ENCODE measurements at places on chromosomes 11 and 22.

- no peak for DNase-seq
Measured at GRCh38 chr11:47001781-47002181, 65.2 kb downstream of the CSTPP1 start.

- DNase-seq: no peak
Measured at GRCh38 chr22:20904008-20904979, 12.9 kb upstream of the CRKL start.

- no peak for DNase-seq
Measured at GRCh38 chr11:26143566-26144290, 188.2 kb upstream of the ANO3 start.

GRCh38 chr22:19664406-19664805 lies 49.9 kb upstream of the SEPTIN5 start:
- no peak for DNase-seq

DNA sequence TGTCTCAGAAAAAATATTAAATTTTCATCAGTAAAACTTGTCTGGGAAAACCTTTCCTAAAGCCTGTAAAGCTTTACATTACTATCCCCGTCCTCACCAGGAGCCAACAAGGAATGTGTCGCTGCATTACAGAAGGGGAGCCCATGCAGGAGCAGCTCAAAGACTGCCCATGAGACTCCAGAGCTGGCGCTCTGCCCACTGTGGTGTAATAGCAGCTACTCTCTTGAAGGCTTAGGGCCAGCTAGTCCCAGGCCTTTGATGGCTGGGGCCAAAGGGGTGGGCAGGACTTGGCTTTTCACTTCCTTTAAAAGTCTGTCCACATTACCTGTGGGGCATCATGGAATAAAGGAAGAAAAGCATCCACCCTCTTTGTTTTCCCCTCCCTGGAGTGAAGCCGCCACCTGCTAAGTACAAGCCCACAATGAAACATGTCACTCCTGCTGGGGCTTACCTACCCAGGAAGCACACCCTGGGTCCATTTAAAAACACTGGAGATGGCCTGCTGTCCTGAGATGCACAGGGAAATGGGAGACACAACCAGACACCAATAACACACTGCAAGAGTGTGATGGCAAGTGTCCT lies 150.7 kb downstream of the ADAMTS15 start:
- DNase-seq: no peak

DNA sequence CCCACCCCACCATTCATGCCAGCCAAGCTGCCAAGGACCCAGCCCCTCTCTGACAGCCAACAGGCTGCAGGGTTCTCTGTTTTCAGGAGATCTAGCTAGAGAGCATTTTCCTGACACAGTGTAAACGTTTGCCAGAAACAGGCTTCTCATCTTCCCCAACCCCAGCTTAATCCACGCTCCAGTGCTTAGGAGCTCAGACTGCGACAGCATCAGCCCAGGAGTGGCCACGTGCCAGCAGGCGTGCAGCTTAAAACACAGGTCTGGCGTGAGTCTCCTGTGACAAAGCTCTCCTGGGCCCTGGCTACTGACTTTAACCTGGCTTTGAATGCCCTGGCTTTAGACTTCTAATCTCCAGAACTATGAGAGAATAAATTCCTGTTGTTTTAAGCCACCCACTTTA lies 66.6 kb downstream of the GALNT18 start:
- no peak for DNase-seq

DNA sequence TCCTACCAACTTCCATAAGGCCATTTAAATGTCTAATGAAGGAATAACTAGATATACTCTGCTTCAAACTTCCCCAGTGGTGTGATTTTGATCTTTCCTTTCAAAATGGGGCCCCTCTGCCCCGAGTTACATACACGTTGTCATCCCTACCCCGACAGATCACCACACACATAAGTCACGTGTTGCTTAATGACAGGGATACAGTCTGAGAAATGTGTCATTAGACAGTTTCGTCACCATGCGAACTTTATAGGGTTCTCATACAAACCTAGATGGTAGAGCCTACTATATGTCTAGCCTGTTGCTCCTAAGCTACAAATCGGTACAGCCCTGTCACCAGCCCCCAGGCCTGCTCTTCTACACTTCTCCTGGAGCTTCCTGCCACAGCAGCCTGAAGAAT lies 49.8 kb upstream of the SCUBE2 start:
- DNase-seq: no peak

- no peak for DNase-seq
Measured at GRCh38 chr11:66846671-66847091, 3.4 kb downstream of the RCE1 start.

- no peak for DNase-seq
Measured at GRCh38 chr22:46030231-46030880, 53.4 kb upstream of the WNT7B start.

DNA sequence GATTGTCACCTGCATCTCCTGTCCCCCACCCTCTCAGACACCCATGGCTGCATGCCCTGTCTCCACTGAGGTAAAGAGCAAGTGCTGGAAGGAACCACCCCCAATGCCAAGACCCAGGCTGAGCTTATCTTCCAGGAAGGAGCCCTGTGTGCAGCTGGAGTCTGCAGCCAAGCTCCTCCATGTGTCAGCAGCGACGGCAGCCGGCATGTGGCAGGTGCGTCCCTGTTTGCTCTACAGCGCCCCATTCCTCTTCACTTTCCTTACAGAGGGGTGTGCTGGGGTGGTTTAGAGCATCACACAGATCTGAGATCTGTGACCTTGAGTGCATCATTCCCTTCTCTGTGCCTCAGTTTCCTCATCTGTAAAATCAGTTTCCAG lies 7.7 kb upstream of the MN1 start:
- DNase-seq: no peak

DNA sequence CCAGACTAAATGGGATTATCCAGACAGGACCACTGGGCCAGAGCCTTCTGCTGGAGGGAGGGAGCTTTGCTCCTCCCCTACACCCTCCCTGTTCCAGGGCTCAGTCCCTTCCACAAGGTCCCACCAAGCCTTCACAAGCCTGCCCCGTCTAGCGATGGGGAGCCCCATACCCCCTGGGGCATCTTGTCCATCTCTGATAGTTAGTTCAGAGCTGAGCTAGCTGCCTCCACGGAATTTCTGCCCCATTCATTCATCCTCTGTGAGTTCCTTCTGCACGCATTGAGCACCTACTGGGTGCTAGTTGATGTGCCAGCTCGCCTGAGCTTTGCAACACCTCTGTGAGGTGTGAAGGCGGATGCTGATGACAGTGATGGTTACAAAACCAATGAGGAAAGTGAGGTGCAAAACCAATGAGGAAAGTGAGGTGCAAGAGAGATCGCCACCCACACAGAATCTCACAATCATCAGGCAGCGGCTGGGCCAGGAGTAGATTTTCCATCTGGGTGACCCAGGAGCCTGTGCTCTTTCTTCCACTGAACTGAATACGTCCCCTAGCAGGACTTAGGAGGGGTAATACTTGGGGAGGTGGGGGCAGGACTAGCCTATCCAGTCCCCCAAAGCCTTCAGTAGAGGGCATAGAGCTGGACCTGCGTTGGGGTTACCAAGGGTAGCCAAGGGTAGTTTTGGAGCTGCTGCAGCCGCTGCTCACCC lies 21.5 kb upstream of the CBX7 start:
- DNase-seq: no peak

GRCh38 chr11:128355558-128355957 lies 231.8 kb downstream of the ETS1 start:
- DNase-seq: no peak

DNA sequence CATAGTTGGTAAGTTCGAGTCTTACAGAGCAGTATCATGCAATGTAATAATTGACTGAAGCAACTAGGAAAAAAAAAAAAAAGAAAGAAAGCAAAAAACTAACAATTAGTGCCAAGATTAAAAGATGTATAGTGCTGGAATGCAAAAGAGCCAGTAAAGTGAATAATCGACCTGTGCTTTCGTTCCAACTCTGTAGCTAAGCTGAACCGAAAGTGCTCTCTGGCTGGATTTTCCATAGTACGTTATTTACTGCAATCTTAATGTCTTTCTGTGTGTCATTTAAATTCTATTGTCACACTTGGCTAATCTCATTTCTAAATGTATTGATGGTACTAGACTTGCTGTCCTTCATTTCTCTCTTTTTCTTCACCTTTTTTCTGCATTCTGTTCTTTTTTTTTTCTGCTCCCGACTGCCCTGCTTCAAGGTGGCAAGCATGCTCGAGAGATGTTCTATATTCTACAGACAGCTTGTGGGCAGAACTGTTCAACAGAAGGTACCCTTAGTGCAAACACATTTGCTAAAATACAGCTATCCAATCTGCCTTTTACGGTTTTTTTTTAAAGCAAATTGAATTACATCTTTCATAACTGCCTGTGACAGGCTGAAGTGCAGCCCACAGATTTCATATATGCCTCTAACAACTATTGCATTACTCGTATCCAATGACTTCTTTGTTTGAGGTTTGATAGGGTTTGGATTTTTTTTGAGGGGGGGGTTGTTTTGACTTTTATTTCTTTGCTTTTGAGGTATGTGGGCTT lies 204.2 kb upstream of the MTNR1B start:
- no peak for DNase-seq

GRCh38 chr11:112291191-112291590 lies 30.5 kb upstream of the PLET1 start:
- no peak for DNase-seq

GRCh38 chr11:27234043-27234668 lies 128.9 kb downstream of the CCDC34 start:
- no peak for DNase-seq

GRCh38 chr22:33932997-33933396 lies 12.7 kb upstream of the LARGE1 start:
- DNase-seq: no peak

DNA sequence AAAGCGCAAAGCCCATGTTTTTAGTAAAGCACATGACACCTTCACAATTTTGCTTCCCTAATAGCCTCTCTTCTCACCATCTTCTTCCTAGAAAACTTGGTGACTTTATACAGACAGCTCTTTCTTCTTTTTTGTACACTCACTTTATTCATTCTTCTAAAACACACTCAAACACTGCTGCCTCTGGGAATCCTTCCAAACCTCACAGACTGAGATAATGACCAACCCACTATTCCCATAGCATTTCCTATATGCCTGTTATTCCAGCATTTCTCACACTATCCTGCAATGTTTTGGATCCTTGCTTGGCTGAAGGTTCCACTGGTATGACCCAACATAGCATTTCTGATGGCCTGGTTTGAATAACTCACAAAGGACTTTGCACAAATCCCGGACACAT lies 442.1 kb upstream of the CCDC90B start:
- no peak for DNase-seq

DNA sequence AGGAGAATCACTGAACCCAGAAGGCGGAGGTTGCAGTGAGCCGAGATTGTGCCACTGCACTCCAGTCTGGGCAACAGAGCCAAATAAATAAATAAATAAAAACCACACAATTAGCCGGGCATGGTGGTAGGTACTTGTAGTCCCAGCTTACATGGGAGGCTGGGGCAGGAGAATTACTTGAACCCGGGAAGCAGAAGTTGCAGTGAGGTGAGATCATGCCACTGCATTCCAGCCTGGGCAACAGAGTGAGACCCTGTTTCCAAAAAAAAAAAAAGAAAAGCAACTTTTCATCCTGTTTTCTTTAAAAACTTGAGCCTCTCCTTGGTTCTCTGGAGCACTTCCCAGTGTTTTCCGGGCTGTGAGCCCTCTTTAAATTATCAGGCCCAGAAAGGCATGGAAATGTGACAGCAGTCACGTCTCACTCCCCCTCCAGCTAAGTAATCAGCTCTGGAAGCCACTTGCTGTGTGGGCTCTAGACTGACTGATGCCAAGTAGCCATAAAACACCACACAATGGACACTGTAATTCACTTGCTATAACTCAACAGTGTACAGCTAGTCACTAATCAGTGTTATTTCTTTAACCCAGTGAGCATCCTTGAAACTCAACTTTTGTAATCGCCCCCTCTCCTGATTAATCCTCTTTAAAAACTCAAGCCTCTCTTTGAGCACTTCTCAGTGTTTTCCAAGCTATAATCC lies 13.0 kb upstream of the MCHR1 start:
- no peak for DNase-seq

- no peak for DNase-seq
Measured at GRCh38 chr11:35064114-35064800, 74.7 kb upstream of the CD44 start.

DNA sequence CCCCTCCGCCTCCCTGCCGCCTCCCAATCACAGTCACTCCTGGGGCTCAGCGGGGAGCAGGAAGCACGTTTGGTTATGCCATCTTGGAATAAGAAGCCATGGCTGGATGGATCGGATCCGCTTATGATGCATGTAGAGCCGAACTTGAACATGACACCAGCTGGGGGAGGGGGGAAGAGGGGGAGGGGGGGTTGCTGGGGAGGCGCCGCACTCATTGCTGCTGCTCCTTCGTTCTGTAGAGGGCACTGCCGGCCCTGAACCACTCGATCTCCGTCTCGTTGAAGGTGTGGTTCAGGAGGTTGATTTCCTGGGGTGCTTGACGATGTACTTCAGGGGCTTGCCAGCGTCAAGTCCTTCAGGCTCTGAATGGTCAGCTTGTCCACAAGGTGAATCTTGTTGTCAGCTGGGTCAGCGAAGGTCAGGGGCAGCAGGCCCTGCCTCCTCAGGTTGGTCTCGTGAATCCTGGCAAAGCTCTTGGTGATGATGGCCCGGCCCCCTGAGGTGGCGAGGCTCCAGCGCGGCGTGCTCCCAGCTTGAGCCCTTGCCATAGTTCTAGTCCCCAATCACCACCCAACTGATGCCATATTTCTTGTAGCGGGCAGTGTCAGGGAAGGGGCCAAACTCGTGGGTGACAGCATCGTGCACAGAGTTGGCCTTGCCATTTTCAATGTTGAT lies 476.9 kb upstream of the ISX start:
- DNase-seq: no peak

- DNase-seq: no peak
Measured at GRCh38 chr22:44407171-44407986, 90.7 kb downstream of the RTL6 start.

DNA sequence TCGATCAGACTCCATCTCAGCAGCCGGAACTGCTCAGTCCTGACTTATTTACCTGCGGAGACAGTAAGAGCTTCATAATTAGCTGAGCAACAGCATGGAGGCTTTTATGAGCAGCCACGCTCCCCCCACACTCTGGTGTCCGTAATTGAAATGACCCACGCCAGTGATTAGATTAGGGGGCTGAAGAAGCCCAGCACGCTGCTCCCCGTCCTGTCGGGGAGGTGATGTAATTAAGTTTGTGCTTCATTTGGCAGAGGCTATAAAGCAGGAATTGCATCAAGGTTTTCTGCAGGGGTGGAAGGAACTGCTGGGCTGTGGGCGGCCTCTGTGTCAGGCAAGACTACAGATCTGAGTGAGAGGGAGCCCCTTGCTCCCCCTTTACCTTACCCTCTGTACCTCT lies 22.8 kb upstream of the HTR3A start:
- no peak for DNase-seq

GRCh38 chr11:70290361-70291065 lies 20.0 kb downstream of the PPFIA1 start:
- no peak for DNase-seq
